ENCODE measurements at places on chromosomes 3 and 15. TPM values are rescaled to one million over a fixed set of nuclear protein-coding genes. Genes with fewer than 3 reads are reported as not detected.

The IL5RA gene
- not detected for total RNA-seq

The CAND2 gene
- 10.7 TPM for total RNA-seq

The ATP13A4 gene
- 2.4 TPM for total RNA-seq

The GABRA5 gene
- total RNA-seq = 5.9 TPM

The DISP2 gene
- total RNA-seq = 0.39 TPM

Measured in placental epithelial cell (primary cell).